ENCODE measurements at places on chromosomes 4 and X.
A peak's percentile ranks its signal among the peaks of the same experiment; 100 is the strongest.

GRCh38 chrX:133670383-133670782 is 255.1 kb upstream of the GPC4 start:
- peak; percentile 41 for DNase-seq

GRCh38 chr4:136908122-136908521 is 624.2 kb downstream of the PCDH18 start:
- DNase-seq, result no peak

GRCh38 chr4:147491086-147491485 is 10.2 kb downstream of the EDNRA start:
- DNase-seq, result no peak

GRCh38 chrX:8139716-8140115 is 31.4 kb downstream of the VCX2 start:
- DNase-seq, result no peak

DNA sequence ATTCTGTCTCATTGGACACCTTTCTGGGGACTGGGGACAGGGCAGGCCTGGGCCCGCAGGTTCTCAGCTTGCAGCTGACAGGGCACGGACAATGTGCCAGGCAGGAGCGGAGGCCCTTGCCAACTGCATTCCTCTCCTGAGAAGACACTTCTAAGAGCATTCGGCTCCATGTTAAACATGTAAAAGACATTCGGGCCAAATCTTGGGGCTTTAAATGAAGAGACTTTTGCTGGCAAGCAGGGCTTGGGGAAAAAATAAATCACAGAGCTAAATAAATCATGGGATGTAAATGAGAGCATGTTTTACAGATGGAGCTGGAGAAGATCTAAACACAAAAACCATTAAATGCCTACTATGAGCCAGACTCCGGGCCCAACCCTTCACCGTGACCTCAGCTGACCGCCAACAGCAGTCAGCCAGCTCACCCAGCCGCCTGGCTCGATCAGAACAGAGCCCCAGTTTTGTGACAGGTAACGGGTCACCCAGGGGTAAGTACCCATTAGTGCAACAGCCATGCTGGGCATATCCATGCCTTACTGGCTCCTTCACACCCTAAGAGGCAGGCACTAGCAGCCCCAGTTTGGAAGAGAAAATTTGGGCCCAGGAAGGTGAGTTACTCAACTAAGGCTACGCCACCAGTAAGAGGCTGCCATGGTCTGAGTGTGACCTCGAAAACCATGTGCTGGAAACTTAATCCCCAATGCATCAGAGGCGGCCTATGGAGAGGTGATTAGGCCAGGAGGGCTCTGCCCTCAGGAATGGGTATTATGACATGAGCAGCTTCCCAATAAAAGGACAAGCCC is 14.7 kb downstream of the WDR1 start:
- no peak for DNase-seq

GRCh38 chr4:70691661-70692060 is 3.3 kb downstream of the UTP3 start:
- no peak for DNase-seq

GRCh38 chr4:118968005-118968404 is 79.4 kb downstream of the SYNPO2 start:
- DNase-seq, result peak; percentile 21

DNA sequence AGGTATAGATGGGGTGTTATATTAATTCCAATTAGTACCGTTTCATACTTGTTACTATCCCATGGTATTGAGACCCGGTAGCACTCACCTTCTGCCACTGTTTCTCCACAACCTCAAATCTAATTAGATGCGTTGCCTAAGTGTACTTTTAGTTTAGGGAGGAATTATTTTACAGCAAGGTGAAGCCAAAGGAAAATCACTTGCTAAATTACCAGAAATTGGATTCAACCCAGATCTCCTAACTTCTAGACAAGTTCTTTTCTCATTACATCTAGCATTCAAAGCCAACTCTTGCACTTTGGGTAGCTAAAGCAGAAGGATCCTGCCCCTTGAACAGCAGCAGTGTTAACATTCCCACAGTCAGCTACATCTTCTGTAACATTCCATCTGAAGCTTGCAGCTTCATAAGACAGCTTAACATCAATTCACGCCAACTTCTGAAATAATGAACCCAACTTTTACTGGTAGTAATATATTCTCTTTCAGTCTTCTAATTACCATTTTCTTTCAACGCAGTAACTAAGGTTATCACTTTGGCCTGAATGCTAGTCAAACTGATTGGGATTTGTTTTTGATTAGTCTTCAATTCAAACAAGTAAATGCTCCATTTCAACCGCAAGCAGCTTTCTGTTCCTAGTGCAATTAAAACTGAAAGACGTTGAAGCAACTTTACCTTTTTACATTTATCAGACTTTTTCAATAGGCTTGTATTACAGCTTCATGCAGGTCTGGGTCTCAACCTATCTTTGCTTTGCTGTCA is 934 bp upstream of the SEC31A start:
- DNase-seq, result no peak

GRCh38 chr4:94926936-94927335 is 169.2 kb downstream of the BMPR1B start:
- DNase-seq, result no peak

- no peak for DNase-seq
Observed at GRCh38 chrX:138710866-138711341, 613 bp downstream of the FGF13 start.

DNA sequence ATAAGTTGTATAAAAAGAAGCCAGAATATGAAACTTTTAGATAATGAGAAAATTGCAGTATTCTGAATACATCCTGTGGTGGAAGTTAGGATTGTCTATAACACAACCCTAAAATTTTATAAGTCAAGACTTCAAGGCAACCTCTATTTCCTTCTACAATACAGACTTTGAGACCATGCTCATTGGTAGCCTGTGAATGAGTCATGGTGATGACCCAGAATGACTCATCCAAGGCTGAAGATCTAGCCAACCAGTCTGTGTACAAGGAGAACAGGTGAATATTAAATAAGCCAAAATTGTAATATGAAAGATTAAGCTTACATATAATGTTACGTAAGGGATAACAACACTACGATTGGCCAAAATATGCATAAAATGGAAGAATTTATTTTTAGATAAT is 475.9 kb upstream of the GALNT7 start:
- no peak for DNase-seq

- no peak for DNase-seq
Observed at GRCh38 chr4:183449193-183449882, 4.9 kb downstream of the CDKN2AIP start.

- no peak for DNase-seq
Observed at GRCh38 chrX:116384406-116384954, 51.9 kb upstream of the SLC6A14 start.

DNA sequence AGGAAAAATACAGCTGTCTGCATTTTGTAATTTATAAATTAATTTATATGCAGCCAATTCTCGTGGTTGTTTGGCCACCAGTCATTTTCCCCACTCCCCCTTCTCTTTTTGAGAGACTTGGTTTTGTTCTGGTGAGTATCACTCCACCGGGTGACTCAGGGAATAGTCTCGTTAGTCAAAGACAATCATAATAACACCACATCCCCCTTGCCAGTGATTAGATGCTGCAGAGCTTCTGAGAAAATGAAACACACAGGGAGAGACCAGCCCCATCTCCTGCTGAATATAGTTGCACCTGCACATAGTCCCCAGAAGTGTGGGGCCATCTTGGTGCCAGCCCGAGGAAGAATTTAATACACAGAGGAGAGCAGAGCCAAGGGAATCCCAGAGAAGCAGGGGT is 8.0 kb upstream of the FNIP2 start:
- DNase-seq, result no peak

GRCh38 chr4:143403553-143403820 is 66.8 kb downstream of the GAB1 start:
- DNase-seq, result no peak

- DNase-seq, result peak; percentile 15
Observed at GRCh38 chrX:3548765-3549391, 164.6 kb downstream of the PRKX start.
